ENCODE measurements at places on chromosomes 1 and 21.
A peak's percentile ranks its signal among the peaks of the same experiment; 100 is the strongest.

GRCh38 chr1:89607156-89607555 lies 25.8 kb upstream of the LRRC8C start:
- no peak for DNase-seq

- peak; percentile 36 for DNase-seq
These were observed 472.7 kb downstream of the PTPRU start for GRCh38 chr1:29708796-29709703.

DNA sequence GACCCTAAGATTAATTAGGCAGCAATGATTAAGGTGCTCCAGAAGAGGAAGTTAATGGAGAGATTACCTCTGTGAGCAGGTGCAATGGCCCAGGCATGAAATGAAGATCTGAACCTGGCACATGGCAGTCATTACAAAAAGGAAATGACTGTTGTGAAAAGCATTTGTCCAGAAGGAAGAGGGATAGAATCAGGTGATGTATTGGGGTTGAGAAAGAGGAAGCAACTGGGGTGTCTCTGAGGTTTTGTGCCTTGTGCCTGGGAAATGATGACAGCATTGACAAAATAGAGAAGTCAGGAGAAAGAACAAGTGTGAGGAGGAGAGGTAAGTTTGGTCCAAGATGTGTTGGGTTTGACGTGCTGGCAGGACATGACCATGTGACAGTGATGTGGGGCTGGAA lies 5.6 kb downstream of the CRCT1 start:
- DNase-seq: no peak

DNA sequence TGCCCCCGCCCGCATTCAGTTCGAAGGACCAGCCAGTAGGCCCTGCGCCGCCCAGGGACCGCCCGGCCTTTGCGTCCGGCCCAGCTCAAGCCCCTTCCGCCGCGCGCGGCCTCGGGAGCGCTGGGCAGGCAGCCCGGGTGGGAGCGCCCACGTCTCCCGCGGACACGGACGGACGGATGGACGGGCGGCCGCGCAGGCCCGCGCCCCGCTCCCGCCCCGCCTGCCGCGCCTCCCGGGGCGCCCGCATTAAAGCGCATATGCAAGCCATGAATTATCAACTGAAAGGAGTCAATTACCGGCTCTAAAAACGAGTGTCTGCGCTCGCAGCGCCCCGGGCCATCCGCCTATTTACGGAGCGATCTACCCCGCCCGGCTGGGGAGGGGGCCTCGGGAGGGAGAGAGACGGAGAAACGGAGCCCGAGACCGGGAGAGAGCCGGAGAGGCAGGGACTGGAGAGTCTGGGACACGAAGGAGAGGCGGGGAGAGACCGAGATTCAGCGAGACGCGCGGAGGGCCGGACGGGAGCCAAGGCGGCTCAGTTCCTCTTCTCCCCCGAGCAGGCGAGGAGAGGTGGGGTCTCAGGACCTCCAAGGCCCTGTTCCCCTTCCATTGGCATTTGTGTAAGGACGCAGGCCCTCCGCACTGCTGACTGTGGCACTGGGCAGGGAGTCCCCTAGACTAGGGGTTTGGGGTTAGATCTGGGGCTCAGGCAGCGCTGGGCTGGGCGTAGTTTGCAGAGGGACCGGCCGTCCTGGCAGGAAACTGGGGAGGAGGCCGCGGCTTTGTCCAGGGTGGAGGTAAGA lies 41.3 kb upstream of the DMBX1 start:
- DNase-seq: no peak

DNA sequence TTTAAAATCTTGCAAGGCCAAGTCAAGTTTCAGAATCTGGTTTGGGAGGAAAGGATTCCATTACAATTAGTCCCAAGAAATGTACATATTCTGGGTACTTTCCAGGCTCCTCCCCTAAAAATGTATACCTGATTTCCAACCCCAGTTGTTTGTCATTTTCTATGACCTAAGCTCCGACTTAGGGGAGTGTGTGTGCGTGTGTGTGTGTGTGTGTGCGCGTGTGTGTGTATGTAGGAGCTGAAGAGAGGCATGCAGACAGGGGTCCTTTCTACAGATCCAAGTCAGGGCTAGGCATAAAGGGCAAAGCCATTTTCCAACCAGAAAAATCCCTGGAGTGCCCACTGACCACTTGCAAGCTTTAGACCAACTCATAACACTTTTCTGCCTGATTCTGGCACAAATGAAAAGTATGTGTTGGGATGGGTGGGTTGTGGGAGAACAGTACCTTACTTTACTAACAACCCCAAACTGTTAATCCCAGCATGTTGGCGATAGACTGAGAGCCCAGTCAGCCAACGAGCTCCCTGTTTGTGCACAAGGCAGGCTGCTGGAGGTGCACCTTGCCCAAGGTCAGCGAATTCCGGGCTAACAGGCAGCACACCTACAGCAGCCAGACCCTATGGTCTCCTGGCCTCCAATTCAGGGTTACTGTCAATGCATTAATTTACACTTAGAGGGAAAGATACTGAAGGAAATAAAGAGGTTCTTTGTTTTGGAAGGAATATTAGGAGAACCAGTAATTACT lies 1.7 kb downstream of the TRABD2B start:
- no peak for DNase-seq

- no peak for DNase-seq
These were observed 106.9 kb upstream of the TIAM1 start for GRCh38 chr21:31450980-31451379.

DNA sequence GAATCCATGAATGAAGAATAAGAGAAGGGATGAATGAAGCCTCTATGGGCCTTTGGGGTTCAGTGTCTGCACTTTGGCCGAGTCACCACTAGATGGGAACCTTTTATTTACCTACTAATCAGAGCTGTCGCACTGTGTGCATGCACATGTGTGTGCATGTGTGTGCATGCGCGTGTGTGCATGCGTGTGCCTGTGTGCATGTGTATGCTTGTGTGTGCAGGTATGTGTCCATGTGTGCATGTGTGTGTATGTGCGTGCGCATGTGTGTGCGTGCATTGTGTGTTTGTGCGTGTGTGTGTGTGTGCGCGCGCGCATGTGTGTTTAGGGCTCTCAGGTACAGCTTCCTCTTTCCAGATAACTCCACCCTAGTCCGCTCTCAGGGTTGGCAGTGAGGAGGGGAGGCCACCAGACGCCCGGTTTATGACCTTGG lies 20.4 kb upstream of the UBXN10 start:
- no peak for DNase-seq

- DNase-seq: no peak
These were observed 65.4 kb upstream of the SMYD2 start for GRCh38 chr1:214215583-214215982.

GRCh38 chr1:7942214-7942921 lies 1.7 kb upstream of the TNFRSF9 start:
- DNase-seq: peak; percentile 68

GRCh38 chr1:154619181-154619948 lies 11.4 kb upstream of the ADAR start:
- no peak for DNase-seq

GRCh38 chr1:72485801-72486200 lies 203.5 kb upstream of the NEGR1 start:
- no peak for DNase-seq

DNA sequence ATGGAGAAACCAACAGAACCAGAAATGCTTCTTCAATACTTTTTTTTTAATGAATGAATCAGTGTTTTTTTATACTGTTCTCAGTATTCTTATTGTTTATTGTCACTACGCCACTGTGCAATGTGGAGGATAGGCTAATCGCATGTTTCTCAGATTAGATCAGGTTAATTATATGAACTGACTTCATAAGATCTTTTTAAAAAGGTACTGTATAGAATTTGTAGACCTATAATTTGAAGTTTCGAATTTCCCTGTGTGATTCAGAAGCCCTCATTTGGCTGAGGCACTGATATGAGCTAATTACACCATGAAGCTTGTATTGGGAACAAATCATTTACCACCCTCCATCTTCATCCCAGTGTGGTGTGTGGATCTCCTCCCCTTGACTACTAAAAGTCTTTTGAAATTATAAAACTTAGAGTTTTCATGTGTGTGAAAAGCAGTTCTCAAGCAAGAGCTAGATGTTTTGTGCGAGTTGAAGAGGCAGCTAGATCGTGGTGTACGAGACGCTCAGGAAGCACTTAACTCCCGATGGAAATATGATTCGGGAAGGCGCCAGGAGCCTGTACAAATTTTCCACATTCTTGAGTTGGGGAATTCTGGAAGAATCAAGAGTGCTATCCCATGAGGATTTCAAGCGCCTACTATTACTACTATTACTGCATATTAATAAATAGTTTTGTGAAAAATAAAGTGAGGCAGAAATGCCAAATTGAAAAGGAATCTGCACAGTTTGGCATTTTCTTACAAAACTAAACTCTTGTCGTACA lies 52.1 kb upstream of the KCNE2 start:
- no peak for DNase-seq

GRCh38 chr1:54922921-54923421 lies 36.0 kb upstream of the DHCR24 start:
- no peak for DNase-seq

GRCh38 chr1:201876148-201876818 lies 12.4 kb upstream of the SHISA4 start:
- no peak for DNase-seq

- DNase-seq: no peak
These were observed 155.0 kb downstream of the PLXNA2 start for GRCh38 chr1:208089149-208089548.

DNA sequence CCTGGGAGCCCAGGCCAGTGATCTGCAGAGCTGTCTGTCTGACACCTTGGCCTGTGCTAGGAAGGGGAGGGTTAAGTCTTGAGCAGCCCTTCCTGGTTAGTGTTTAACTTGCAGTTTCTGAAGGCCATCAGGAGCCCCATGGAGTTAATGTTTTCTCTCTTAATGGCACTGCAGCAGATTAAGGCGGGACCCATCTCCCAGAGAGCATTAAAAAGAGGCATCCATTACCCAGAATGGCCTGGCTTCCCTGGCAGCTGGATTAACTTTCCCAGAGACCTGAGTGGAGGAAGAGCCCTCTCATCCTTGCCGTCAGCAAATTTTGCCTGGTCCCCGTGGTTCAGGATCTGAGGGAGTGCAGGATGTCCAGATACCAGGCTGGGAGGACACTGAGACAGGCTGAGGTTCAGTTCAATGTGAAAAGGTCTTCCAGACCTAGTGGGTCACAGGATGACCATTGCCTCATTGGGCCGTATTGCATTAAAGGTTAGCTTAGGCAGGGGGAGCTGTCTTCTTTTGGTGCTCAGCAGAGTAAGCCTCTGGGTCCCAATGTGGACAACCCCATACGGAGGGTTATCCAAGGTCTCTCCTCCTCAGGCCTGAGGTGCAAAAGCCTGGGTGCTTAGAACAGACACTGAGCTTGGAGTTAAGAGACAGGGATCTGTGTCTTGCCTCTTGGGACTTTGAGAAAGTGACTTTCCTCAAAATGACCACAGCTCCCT lies 522.6 kb downstream of the PTPRU start:
- DNase-seq: peak; percentile 6

DNA sequence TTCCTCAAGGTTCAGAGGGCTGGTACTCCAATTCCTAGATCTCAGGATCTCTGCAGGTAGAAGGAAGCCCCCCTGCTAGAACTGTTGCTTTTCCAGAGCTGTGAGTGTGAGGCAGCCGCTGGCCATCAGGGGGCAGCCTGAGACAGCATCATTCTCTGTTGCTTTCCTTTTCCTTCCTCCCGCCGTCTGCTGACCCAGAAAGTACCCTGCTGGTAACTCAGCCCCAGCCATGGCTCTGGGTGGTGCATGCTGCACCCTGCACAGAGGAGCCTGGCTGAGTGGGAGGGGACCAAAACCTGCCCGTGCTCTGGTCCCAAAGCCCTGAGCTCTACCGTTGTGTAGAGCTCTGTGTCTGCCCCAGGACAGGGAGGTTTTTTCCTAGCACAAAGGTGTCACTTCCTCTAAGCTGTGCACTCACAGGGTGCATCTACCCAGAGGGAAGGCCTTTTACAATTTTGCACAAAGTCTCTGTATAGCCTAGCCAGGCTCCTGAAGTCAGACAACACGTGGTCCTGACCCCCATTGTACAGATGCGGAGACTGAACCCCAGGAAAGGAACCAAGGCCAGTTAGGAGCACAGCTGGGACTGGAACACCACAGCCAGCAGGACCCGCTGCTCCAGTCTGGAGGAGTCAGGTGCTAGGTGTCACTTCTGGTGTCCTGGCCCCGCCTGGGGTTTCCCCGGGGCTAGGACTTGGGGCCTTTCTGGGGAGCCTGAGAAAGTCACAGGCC lies 5.6 kb upstream of the FAM131C start:
- DNase-seq: peak; percentile 83

DNA sequence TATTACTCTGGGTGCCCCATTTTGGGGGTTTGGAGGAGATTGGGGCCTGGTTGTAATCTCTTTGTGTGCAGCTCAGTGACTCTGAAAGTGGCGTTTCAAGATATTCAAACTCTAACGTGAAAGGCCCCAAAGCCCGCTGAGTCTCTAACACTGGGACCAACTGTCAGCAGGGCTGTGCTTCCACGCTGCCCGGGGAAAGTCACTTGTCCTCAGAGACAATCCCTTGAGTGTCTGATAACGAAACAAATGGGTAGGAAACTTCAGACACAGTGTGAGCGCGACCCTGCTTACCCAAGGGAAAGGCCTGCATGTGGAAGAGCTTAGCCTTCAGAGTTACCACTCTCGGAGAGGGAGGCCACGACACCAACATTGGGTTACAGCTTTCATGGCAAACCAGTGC lies 837 bp downstream of the UBASH3A start:
- peak; percentile 65 for DNase-seq

GRCh38 chr1:93818570-93818959 lies 60.4 kb downstream of the DNTTIP2 start:
- no peak for DNase-seq

DNA sequence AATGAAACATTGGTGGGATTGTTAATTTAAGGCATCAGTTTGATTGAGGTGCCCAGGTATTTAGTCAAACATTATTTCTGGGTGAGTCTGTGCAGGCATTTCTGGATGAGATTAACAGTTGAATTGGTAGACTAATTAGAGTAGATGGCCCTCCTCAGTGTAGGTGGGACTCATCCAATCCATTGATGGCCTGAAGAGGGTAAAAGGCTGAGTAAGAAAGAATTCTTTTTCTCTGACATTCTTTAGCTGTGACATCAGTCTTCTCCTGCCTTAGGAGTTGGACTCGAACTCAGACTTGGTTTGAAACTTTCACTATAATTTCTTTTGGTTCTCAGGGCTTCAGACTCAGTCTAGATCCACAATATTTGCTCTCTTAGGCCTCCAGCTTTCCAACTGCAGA lies 59.6 kb upstream of the ADAMTS5 start:
- no peak for DNase-seq

- peak; percentile 84 for DNase-seq
These were observed 22.2 kb downstream of the RUNX1 start for GRCh38 chr21:35026617-35027562.

DNA sequence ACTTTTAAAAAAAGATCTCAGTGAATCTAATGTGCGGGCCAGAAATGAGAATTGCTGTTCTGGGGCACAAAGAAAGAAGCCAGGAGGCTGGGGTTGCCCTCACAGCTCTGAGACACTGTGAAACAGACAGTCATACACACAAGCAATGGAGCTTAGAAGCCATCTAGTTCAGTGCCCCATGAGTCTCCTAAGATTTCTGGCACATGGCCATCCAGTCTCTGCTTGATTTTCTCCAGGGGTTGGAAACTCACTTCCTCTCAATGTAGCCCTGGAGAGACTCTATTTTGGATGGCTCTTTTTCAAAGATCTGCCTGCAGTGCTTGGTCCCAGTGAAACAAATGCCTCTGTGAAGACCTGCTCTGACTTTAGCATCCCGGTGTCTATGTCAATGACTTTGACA lies 38.6 kb downstream of the KCNN3 start:
- no peak for DNase-seq

GRCh38 chr1:195965475-195965874 lies 642.8 kb downstream of the KCNT2 start:
- DNase-seq: no peak

- no peak for DNase-seq
These were observed 54.6 kb upstream of the NCAM2 start for GRCh38 chr21:20943561-20943997.

- no peak for DNase-seq
These were observed 129.4 kb downstream of the SMYD3 start for GRCh38 chr1:246377625-246378153.
